KG1 (cell line): ENCODE measurements at places on chromosomes 6 and 20.

DNA sequence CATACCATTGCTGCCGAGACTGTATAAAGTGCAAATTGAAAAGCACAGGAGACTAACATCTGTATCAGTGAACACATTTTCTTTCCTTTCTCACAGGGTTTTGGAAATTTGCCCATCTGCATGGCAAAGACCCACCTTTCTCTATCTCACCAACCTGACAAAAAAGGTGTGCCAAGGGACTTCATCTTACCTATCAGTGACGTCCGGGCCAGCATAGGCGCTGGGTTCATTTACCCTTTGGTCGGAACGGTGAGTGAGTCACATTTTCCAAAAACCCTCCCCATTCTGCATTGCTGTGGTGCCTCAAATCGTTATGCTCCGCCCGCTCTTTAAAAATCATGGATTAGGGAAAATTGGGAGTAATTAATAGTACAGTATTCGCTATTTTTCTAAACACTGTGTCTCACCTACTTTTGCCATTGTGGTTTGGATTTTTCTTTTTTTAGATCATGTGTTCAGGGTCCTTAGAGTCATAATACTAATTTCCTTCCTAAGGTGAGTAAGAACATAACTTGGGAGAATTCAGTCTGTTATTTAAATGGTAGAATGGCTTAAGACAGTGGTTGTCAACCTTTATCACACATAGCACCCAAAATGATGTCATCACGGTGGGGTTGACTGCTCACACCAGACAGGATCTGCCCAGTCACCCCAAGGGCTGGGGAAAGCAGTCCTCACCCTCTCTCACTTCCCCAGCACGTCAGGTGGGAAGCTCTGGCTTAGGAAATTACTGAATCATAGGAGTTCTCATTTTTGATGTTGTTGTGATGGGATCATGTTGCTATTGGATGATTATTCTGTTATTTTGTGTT is 171.6 kb downstream of the MTHFD1L start:
- no peak for DNase-seq

GRCh38 chr6:114090626-114091025 is 119.7 kb upstream of the HDAC2 start:
- DNase-seq, result no peak

- DNase-seq, result no peak
Observed at GRCh38 chr6:122798099-122798641, 9.1 kb downstream of the SMPDL3A start.

- DNase-seq, result no peak
Observed at GRCh38 chr20:61434341-61434781, 182.3 kb downstream of the CDH4 start.

DNA sequence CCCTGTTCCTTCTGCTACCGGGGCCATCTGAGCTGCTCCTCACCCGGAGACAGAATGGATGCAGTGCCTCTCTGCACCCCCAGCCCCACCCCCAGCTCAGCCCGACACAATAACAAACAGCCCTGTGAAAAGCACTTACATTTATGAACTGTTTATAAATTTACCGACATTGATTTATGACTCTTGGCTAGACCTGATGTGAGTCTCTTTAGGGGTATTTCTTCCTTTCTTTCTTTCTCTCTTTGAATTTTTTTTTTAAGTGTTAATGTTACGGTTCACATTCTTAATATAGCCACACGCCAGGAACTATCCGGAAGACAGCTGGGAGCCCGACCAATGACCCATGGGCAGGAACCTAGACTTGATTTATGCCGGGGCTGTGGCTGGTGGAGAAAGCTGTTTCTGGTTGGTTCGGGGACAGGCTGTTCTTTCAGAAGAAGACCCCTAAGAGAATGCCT is 266.3 kb downstream of the CDC5L start:
- no peak for DNase-seq
